ENCODE measurements at places on chromosomes 16 and 17. TPM values are rescaled to one million over a fixed set of nuclear protein-coding genes. Genes with fewer than 3 reads are reported as not detected.

The OTOP3 gene
- total RNA-seq, result not detected

The REXO5 gene
- total RNA-seq, result not detected

DNA sequence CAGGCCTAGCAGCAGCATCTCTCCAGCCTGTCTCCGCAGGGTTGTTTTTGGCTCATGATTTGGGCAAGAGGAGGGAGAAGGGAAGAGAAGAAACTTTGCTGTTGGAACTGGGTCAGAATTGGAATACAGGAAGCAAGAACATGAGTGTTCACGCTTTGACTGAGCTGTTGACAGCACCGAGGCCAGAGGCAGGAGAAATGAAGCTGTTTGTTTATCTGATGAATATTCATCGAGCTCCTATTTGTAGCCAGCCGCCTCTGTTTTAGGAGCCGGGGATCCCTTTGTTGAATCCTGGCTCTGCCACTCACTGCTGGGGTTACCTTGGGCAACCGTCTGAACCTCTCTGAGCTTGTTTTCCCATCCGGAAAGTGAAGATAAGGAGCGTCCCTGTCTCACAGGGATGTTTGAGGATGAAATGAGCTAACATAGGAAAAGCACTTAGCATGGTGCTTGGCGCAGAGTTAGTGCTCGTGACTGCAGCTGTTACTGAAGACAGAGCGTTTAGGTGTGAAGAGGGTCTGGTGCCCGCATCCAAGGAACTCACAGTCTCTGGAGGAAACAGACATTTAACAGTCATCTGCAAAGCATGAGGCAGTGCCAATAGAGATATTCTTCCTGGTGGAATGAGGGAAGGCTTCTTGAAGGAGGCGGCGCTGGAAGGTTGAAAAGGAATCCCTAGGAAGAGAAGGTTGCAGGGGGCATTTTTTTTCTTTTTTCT, 29.2 kb downstream of the RAP1GAP2 start:
- no peak overlapping the region for H3K27ac ChIP-seq
- peaks cover 20% of the 10 kb centered on the region for H3K36me3 ChIP-seq
- DNase-seq, result no peak
- H3K4me3 ChIP-seq, result no peak overlapping the region
- H3K4me1 ChIP-seq, result peaks cover 56% of the 10 kb centered on the region

- no peaks in the 10 kb centered on the region for H3K4me1 ChIP-seq
- no peak overlapping the region for H3K27ac ChIP-seq
- no peaks in the 10 kb centered on the region for H3K27me3 ChIP-seq
- no peaks in the 10 kb centered on the region for H3K36me3 ChIP-seq
- DNase-seq, result no peak
These were observed 80.0 kb upstream of the HNF1B start for GRCh38 chr17:37824534-37825485.

The TBX4 gene
- total RNA-seq, result not detected

The ABCA10 gene
- 0.77 TPM for total RNA-seq

The TRIM47 gene
- total RNA-seq, result 2.8 TPM

The MYOCD gene
- total RNA-seq, result not detected

GRCh38 chr16:66254751-66255150, 111.7 kb upstream of the CDH5 start:
- H3K27me3 ChIP-seq, result peaks cover 7% of the 10 kb centered on the region
- no peaks in the 10 kb centered on the region for H3K36me3 ChIP-seq
- H3K4me3 ChIP-seq, result no peak overlapping the region
- DNase-seq, result no peak
- no peak overlapping the region for H3K27ac ChIP-seq

GRCh38 chr17:2936771-2937321, 126.6 kb downstream of the OR1D5 start:
- no peak overlapping the region for H3K4me3 ChIP-seq
- peaks cover 3% of the 10 kb centered on the region for H3K4me1 ChIP-seq
- no peak for DNase-seq

DNA sequence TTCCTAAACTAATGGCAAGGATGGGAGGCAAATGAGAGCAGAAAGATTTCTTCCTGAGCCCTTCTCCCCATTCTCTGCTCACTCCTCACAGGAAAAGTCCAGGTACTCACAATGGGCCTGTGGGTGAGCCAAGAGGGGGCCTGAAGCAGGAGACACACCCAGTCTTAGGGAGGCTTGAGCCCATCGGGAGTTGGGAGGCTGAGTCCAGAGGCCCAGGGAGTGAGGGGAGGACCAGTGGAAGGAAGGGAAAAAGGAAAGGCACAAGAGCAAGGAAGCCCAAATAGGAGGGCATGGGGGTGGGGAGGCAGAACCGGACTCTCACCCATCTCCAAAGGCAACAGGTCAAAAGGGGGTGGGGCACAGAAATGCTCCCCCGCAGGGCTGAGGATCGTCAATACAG, 68.1 kb upstream of the CNEP1R1 start:
- no peaks in the 10 kb centered on the region for H3K4me1 ChIP-seq
- no peaks in the 10 kb centered on the region for H3K36me3 ChIP-seq
- H3K4me3 ChIP-seq, result no peak overlapping the region
- H3K27me3 ChIP-seq, result no peaks in the 10 kb centered on the region
- H3K27ac ChIP-seq, result no peak overlapping the region

GRCh38 chr16:50007744-50008143, 17.3 kb upstream of the CNEP1R1 start:
- no peak overlapping the region for H3K4me3 ChIP-seq
- H3K36me3 ChIP-seq, result no peaks in the 10 kb centered on the region
- no peak overlapping the region for H3K27ac ChIP-seq
- H3K4me1 ChIP-seq, result no peaks in the 10 kb centered on the region

- H3K27ac ChIP-seq, result no peak overlapping the region
- peaks cover 9% of the 10 kb centered on the region for H3K4me1 ChIP-seq
- H3K27me3 ChIP-seq, result no peaks in the 10 kb centered on the region
- H3K36me3 ChIP-seq, result no peaks in the 10 kb centered on the region
- DNase-seq, result no peak
These were observed 105.8 kb upstream of the METRNL start for GRCh38 chr17:82973456-82974135.

The TSPOAP1 gene
- 17.8 TPM for total RNA-seq

DNA sequence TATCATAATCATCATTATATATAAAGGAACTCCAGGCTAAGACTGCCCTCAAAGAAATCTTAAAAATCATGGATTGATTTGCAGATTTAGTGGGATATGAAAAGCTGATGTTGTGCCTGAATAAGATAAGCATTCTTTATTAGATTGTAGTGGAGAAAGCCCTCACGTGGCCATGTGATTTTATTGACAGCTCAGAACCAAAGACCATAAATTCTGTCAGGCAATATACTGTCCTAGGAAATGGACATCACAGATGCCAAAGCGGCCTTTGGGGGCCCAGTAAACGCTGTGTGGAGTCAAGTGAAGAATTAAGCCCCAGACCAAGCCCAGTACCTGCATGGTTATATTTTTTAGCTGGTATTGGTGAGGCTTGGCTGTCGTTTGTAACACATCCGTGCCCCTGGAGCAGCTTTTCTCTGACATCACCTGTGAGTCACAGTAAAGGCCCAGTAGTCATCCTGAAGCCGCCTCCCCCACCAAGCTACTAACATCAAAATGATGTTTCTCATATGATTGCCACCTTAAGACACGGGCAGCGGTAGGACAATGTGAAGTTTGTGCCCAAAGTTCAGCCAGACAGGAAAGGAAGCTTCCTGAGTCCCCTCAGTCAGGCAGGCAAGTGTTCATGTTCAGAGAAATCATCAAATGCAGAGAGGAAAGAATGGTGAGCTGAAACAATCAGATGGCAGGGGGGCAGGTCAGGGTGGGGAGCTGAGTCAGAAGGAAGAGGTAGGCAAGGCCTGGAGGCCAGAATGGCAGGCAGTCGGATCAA, 209.4 kb downstream of the IRX3 start:
- no peak for DNase-seq
- no peaks in the 10 kb centered on the region for H3K27me3 ChIP-seq
- H3K4me3 ChIP-seq, result no peak overlapping the region
- H3K4me1 ChIP-seq, result no peaks in the 10 kb centered on the region

The ABCC12 gene
- total RNA-seq, result not detected

The ITGAX gene
- total RNA-seq, result 6.0 TPM

DNA sequence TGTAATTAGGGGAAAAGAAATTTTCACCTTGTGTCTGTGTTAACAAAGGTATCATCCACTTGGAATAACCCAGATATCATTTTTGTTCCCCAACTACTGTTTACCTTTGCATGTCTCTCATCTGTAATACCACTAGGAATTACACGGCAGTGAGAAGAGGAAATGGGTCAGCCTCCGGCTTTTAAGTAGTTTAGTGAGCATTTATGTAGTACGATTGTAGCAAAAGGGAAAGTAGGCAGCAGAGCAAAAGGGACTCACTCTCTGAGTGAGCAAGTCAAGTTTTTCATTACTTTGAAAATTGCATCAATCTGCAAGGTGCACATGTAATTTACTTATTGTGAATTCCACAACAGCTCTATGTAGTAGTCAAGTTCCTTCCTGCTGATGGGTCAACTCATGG, 11.2 kb downstream of the PHF12 start:
- H3K4me1 ChIP-seq, result peaks cover 61% of the 10 kb centered on the region
- no peak overlapping the region for H3K27ac ChIP-seq
- no peak overlapping the region for H3K4me3 ChIP-seq
- DNase-seq, result no peak

DNA sequence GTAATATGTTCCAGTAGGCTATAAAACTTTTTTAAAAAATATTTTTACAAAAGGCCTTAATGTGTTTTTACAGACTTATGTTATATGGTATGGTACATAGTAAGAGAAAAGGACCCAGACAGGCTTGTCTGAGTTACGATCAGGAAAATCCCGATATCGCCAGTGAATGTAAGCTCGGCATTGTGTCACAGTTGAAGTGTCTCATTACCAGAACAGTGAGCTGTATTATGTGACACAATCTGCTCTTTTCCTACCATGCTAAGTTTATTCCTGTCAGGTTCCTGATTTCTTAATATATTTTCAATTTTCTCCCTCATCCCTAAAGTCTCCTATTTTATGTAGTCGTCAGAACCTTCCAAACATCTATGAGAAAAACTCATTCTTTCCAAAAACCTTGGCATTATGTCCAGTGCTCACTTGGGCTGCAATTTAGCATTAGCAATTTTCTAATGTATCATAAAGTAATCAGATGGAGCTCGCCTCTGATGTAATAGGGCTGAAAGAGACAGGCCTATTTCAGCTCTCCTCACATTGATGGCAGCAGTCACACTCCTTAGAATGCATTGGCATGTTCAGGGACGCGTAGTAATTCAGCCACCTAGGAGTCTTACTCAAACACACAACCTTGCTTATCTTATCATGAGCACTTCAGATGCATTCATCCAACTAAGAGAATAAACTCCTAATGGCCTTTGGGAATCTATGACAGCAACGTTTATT, 147.6 kb upstream of the NOG start:
- H3K27ac ChIP-seq, result no peak overlapping the region
- H3K36me3 ChIP-seq, result no peaks in the 10 kb centered on the region
- no peaks in the 10 kb centered on the region for H3K27me3 ChIP-seq

The TMEM92 gene
- total RNA-seq, result not detected

- DNase-seq, result no peak
- peaks cover 9% of the 10 kb centered on the region for H3K4me1 ChIP-seq
- no peaks in the 10 kb centered on the region for H3K36me3 ChIP-seq
- no peaks in the 10 kb centered on the region for H3K27me3 ChIP-seq
- H3K27ac ChIP-seq, result no peak overlapping the region
These were observed 100.8 kb downstream of the ADCY9 start for GRCh38 chr16:4015275-4016004.

DNA sequence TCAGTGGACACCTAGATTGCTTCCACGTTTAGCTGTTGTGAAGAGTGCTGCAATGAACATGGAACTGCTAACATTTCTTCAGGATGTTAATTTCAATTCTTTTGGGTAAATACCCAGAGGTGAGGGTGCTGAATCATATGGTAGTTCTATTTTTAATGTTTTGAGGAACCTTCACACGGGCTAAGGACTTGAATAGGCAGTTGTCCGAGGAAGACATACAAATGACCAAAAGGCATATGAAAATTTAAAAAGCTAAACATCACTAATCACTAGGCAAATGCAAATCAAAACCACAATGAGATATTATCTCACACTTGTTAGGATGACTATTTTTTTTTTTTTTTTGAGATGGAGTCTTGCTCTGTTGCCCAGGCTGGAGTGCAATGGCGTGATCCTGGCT, 173.3 kb downstream of the PRKCB start:
- H3K27ac ChIP-seq, result no peak overlapping the region
- H3K36me3 ChIP-seq, result peaks cover 5% of the 10 kb centered on the region
- no peak for DNase-seq
- peaks cover 32% of the 10 kb centered on the region for H3K4me1 ChIP-seq

DNA sequence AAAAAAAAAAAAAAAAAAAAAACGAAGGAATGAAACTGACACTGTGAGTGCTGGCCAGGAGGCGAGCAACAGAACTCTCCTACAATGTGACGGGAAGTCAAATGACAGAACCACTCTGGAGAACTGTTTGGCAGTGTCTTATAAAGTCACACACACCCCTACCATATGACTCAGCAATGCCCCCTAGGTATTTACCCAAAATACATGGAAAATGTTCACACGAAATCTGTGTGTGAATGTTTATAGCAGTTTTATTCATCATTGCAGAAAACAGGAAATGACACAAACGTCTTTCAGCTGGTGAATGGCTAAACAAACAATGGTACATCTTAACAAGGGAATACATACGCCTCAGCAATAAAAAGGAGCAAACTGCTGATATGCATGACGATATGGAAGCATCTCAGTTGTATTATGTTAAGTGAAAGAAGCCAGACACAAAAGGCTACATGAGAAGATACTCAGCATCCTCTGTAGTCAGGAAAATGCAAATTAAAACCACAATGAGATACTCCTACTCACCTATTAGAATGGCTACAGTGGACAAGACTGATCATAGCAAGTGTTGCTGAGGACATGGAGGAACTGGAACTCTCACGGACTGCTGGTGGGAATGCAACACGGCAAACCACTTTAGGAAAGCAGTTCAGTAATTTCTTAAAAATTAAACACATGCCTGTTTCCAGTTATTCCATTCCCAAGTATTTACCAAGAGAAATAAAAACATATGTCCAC, 74.7 kb downstream of the TBC1D16 start:
- H3K36me3 ChIP-seq, result no peaks in the 10 kb centered on the region
- no peaks in the 10 kb centered on the region for H3K27me3 ChIP-seq
- no peaks in the 10 kb centered on the region for H3K4me1 ChIP-seq

- H3K36me3 ChIP-seq, result no peaks in the 10 kb centered on the region
- H3K4me3 ChIP-seq, result no peak overlapping the region
- no peak overlapping the region for H3K27ac ChIP-seq
- H3K4me1 ChIP-seq, result no peaks in the 10 kb centered on the region
These were observed 35.8 kb downstream of the HSD17B2 start for GRCh38 chr16:82070656-82071369.

- peaks cover 11% of the 10 kb centered on the region for H3K36me3 ChIP-seq
- no peak overlapping the region for H3K27ac ChIP-seq
- H3K27me3 ChIP-seq, result no peaks in the 10 kb centered on the region
- H3K4me3 ChIP-seq, result peak overlapping the region; percentile 73
- no peak for DNase-seq
- peaks cover 19% of the 10 kb centered on the region for H3K4me1 ChIP-seq
These were observed 477 bp downstream of the CENPV start for GRCh38 chr17:16352667-16353316.
